Dermis microvascular lymphatic vessel endothelial cell (primary cell): ENCODE measurements at places on chromosomes 3 and 15. TPM values are rescaled to one million over a fixed set of nuclear protein-coding genes. Genes with fewer than 3 reads are reported as not detected.
A peak's percentile ranks its signal among the peaks of the same experiment; 100 is the strongest.

DNA sequence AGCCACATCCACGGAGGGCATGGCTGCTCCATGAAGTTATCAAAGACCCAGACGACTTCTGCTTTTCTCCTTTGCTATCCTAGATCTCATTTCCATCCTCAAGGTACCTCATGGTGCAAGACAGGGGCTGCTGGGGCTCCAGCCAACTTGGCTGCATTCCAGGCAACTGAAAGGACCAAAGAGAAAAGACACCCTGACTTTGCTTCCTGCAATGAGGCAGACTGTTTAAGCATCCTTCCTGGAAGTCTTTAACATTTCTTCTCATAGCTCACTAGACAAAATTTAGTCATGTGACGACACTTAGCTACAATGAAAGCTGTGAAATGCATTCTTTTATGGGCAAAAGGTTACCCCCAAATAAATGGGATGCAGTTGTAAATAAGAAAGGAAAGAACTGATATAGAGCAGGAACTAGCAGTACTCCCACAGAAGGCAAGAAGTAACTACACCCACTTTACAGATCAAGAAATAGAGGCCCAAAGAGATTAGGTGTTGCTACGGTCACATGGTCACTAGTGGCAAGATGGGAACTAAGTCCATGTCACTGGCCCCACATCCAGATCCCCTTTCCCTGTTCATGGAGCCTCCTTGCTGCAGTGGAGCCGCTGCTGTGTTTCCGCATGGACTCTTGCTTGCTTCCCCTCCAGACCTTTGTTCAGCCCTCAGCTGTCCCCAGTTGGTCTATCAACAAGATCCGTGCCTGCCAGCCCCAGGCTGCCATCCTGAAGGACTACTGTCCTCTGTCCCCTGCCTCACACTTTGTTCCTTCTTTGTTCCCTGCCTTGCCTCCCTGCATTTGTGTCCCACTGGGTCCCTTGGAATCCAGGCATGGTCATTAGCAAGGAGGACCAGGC is 107.0 kb downstream of the XXYLT1 start:
- DNase-seq = no peak

GRCh38 chr15:40069178-40070165 is 30.5 kb upstream of the SRP14 start:
- DNase-seq = peak; percentile 91

DNA sequence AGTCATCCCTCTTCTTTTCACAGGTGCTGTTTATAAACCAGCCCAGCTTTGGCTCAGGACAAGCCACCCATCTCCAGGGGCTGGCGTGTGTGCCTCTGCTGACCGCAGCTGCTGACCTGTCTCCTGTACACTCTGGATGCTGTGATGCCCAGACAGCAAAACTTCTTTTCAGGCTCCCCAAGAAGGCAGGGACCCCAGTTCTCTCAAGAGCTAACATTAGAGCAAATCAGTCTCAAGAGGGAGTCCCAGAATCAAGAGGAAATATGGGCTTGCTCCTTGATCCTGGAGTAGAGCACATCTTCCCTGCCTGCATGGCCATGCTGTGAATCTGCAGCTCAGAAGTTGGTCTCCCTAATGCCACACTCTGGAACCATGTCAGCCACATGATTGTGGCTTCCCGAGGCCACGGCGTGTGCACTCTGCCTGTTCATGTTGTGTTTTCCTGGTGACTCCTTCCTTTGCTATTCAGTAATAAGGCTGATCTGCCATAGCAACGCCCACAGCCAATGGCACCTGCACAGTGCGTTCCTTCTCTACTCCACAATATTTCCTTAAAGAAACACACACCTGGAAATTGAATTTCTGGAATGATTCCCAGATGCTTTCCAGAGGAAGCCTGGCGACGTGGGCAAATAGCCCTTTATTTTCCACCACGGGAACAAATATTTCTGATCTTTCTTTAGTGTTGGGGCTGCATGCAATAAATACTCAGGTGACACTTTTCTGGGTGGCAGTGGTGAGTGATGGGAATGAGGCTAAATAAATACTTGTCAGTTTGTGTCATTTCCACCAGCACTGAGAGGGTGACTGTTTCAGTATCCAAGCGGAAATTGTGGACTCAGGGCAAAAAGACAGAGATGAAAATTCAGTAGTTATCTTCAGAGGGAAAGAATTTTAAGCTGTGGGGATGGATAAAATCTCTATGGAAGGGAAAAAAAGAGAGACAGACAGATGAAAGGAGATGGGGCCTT is 21.9 kb upstream of the THSD4 start:
- peak; percentile 75 for DNase-seq

DNA sequence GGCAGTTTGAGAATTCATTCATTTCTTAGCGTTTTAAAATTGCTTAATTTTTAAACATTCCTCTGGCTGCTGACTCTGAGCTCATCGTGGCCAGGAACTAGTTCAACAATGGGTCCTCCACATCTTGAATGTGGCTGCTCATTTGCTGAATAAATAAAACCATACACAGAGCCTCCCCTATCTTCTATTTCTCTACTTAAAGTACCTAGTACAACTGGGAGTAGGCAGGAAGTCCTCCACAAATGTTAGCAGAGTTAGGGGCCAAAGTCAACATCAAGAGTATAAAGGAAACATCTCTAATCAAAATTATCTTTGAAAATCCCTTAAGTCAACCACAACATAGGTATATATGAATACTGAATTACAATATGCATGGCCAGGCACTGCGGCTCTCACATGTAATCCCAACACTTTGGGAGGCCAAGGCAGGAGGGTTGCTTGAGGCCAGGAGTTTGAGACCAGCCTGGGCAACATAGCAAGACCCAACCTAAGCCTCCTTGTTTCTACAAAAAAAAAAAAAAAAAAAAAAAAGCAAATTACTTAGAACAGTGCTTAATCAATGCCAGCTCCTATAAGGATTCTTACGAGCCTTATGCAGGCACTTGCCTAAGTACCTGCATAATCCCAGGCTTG is 57.5 kb upstream of the LMOD3 start:
- DNase-seq = no peak

- DNase-seq = no peak
Measured at GRCh38 chr3:111781561-111782446, 77.3 kb upstream of the PHLDB2 start.

DNA sequence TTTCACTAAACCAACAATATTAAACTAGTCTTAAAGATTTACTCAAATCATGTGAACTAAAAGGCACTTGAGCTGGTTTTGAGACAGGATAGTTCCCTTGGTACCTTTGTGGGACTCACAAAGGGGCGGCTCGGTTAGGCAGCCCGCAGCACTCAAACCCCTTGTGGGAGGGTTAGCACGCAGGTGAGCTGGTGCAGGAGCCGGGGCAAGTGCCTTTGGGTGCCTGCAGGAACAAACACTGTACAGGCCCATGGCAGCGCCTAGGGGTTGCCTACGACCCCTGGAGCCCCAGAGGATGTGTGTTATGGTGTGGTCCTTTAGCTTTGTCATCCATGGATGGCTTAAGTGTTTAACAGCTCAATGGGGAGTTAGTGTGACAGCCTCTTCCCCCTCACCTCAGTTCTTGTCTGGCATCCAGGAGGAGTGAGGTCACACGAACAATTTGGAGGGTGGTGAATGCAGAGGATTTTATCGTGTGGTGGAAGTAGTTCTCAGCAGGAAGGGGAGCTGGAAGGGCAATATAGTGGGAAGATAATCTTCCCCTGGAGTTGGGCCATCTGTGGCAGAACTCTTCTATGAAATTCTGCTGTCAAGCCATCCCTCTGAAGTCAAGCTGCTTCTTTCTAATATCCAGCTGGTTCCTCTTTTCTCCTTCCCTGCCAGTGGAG is 470.9 kb downstream of the RBMS3 start:
- DNase-seq = no peak

- DNase-seq = no peak
Measured at GRCh38 chr15:74610302-74610951, 5.2 kb upstream of the CLK3 start.

DNA sequence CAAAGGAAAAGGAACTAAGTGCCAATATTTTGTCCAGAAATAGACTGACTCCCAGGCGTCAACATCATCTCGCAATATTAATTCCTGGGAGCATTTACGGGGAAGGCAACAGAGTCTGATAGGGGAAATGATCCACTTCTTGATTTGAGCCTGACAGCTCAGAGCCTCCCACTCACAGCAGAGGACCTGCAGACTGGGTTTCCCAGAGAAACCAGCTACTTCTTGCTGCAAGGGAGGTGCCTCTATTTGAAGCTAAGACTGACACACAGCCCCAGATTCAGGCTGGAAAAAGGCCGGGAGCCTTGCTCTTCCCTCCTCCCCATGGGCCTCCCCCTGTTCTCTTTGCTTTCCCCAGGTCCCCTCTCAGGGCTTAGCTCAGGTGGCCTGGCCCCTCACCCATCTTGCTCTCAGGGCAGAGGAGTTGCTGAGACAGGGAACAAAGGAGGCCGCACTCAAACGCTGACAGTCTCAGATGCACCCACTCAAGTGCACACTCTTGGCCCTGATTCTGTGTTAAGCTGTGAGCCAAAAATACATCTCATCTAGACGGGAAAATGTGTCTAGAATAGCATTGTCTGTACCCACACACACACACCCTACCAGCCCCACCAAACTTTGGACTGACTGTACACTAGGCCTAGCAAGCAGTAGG is 49.8 kb upstream of the DCLK3 start:
- DNase-seq = no peak

DNA sequence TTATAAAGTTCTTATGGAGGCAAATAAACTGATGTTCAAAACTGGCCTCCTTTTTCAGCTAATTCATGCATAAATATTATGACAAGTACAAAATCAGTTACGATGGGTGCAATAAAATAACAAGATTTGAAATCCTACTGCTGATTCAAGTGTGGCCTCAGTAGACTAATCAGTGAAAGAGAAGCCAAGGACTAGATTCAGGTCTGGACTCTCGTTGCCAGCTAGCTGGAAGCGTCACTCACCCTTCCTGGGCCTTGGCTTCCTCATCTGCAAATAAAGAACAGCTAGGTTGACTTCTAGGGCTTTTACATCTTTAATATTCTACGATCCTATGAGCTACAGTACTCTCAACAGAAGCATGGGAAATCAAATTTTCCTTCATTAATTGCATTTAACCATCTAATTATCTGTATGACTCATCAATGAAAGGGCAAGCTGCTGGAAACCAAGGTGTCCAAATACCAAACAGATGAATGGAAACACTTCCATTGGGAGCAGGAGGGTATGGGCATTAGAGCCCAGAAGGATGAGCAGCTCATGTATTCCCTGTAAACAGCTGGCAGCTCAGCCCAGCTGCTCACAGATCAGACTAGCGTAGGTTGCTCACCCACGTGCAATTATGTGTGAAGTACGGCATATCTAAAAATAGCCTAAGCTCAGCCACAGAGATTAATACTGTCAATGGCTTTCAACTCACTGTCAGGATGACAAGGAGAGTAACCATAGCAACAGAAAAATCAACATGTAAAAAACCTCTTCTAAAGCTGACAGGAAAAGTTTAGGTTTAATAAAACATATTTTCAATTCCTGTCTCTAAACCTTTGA is 294.8 kb downstream of the PLCL2 start:
- no peak for DNase-seq

GRCh38 chr3:26104851-26105251 is 315.0 kb downstream of the OXSM start:
- DNase-seq = no peak

DNA sequence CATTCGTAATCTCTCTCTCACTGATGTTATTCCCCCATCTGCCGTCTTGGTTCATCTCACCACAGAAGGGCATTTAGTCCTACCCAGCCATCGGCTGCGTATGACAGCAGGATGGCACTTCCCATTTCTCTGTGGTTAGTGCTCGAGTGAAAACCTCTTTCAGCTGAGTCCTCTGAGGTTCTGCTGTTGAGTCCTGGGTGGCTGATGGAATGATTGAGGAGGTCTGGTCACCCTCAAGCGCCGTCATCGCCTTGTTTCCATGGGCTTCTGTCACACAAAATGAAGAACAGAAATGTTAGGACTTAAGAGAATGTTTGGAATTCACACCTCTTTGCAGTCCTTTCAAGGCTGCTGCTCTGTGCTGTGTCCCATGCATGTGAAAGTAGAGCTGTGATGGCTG is 9.4 kb upstream of the SACM1L start:
- DNase-seq = no peak

GRCh38 chr3:82157952-82158351 is 396.5 kb upstream of the GBE1 start:
- no peak for DNase-seq

DNA sequence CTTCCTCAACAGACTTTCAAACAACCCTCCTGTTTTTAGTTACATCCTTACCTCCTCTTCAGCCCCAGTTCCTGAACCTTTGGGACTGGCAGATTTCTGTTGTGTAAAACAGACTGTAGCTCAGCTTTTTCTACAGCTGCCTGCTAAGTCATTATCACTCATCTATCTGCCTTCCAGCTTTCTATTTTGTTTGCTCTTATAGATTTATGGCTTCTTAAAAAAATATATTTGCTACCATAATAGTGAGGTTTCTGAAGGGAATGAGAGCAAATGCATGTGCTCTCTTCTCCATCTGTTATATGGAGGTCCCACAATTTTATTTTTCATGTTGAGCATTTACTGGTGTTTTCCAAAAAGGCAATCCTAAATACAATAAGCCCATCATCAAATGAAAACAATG is 18.2 kb upstream of the GJD2 start:
- DNase-seq = no peak

DNA sequence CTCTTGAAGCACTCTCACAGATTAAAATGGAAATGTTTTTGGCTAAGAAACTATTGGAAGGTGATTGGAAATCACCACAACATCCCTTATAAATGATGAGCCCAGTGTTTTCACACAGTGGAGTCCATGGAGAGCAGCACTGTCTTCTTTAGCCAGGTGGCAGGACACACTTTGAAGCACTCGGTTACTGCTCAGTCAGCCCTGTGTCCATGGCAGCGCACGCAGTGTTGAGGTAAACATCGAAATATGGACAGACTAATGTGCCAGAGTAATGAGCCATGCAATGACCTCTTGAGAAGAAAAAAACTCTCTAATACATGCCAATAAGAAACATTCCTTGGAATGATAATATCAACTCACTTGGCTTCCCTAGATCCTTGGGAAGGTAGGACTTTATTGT is 66.6 kb downstream of the TGFBR2 start:
- DNase-seq = no peak

DNA sequence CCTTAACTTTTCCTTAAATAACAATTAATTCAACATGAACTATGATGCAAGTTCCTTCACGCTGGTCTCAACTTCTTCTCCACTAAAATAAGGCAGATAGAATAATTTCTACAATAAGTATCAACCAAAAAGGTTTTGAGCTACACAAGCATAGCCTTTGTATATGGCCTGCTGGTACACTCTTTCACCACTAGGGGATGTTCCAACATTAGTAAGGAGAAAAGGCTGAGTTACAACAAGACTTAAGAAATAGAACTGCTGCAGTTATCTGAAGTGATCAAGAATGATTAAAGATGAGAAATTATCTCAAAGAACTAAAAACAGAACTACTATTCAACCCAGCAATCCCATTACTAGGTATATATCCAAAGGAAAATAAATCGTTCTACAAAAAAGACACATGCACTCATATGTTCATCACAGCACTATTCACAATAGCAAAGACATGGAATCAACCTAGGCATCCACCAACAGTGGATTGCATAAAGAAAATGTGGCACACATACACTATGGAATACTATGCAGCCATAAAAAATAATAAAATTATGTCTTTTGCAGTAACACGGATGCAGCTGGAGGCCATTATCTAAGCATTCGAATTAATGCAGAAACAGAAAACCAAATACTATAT is 14.4 kb downstream of the ATP13A3 start:
- peak; percentile 47 for DNase-seq

ABHD10 gene
- total RNA-seq = 21.6 and 25.8 TPM in 2 replicates

FETUB gene
- not detected in 2 replicates for total RNA-seq

GCSAM gene
- not detected in 2 replicates for total RNA-seq

SNX33 gene
- total RNA-seq = 8.6 and 17.2 TPM in 2 replicates

DPH3 gene
- 16.4 and 20.9 TPM in 2 replicates for total RNA-seq

SSUH2 gene
- 0.51 TPM in 1 of 2 replicates, not detected in the other for total RNA-seq
